Ascending aorta (tissue), 2 donors: ENCODE measurements at places on chromosomes 12 and 14. TPM values are rescaled to one million over a fixed set of nuclear protein-coding genes. Genes with fewer than 3 reads are reported as not detected.

Gene RAD9B
- not detected for total RNA-seq

Gene NPFF
- 2.8 TPM for total RNA-seq

Gene HEBP1
- 56.6 TPM for total RNA-seq

Gene TBK1
- total RNA-seq = 3.9 TPM

Gene ADCY4
- total RNA-seq = 143 TPM

Gene PLEKHG7
- not detected for total RNA-seq

Gene OR4E2
- not detected for total RNA-seq

Gene ENDOU
- total RNA-seq = not detected

Gene CELA1
- not detected for total RNA-seq

Gene SP7
- total RNA-seq = not detected

Gene SALL2
- total RNA-seq = 18.0 TPM

Gene VWF
- 1,026 TPM for total RNA-seq

Gene NUMB
- total RNA-seq = 20.1 TPM

Gene SMCO2
- total RNA-seq = not detected

Gene DCAF5
- total RNA-seq = 67.8 TPM

Gene FSCB
- total RNA-seq = not detected

Gene B4GALNT1
- total RNA-seq = 16.6 TPM

Gene IFNG
- not detected for total RNA-seq

Gene KERA
- total RNA-seq = not detected

Gene GPR135
- 4.7 TPM for total RNA-seq

Gene ACSM4
- not detected for total RNA-seq

Gene TAS2R14
- not detected for total RNA-seq

Gene IFI27L2
- total RNA-seq = 36.0 TPM

Gene AQP2
- total RNA-seq = not detected

Gene SPTLC2
- 25.7 TPM for total RNA-seq

Gene RBM23
- total RNA-seq = 113 TPM

Gene APOF
- total RNA-seq = not detected

Gene ASPG
- not detected for total RNA-seq

Gene PPP1R3E
- total RNA-seq = 8.9 TPM
